Activated CD4-positive, alpha-beta T cell treated with anti-CD3 and anti-CD28 coated beads, Interleukin-2, amount 10 ng/mL, durations not matched to agents 24 days and 14 days (primary cell): ENCODE measurements at places on chromosomes 7 and 10.

- no peak overlapping the region for H3K27ac ChIP-seq
- no peak for DNase-seq
- H3K4me1 ChIP-seq, result no peaks in the 10 kb centered on the region
- no peaks in the 10 kb centered on the region for H3K27me3 ChIP-seq
These were observed 229.5 kb downstream of the CNTNAP2 start for GRCh38 chr7:146346096-146346495.

DNA sequence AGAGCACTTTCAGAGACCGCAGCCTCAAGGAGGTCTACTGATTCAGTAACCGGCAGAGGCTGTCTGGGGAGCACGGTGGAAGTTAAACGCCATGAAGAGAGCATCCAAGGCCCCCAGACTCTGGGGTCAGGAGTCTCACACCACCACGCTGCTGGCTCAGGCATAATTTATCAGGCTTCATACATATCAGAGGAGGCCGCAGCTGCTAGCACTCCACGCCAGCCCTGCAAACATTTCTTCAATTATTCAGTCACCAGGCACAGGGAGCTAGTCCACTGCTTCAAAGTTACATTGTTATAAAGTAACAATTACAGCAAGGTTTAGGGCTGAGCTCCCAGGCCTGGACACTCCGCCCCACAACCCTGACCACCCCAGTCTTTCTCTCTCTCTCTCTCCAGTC is 97.8 kb downstream of the PAXIP1 start:
- no peak overlapping the region for H3K27ac ChIP-seq
- no peaks in the 10 kb centered on the region for H3K36me3 ChIP-seq
- DNase-seq, result no peak
- no peaks in the 10 kb centered on the region for H3K4me1 ChIP-seq
- H3K4me3 ChIP-seq, result no peak overlapping the region

GRCh38 chr7:143177374-143178119 is 5.7 kb upstream of the TAS2R39 start:
- DNase-seq, result no peak
- H3K4me3 ChIP-seq, result no peak overlapping the region
- no peak overlapping the region for H3K27ac ChIP-seq
- H3K4me1 ChIP-seq, result no peaks in the 10 kb centered on the region
- H3K36me3 ChIP-seq, result no peaks in the 10 kb centered on the region

DNA sequence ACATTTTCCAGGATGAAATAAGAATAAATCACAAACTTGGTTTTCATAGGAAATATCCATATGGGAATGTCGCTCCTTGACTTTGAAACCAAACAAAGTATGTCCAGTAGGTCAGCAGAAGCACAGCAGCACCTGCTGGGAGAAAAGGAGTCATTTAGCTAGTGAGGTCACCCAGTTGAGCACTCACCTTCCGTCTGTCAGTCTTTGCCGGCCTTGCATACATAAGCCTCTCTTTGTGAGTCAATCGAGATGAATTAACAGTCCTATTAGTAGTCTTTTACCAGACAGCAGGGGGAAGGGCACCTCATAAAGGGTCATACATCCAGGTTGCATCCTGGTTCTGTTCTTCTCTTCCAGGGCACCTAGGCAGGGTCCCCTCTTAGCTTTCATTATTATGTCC is 232.5 kb upstream of the FZD1 start:
- peaks cover 4% of the 10 kb centered on the region for H3K27me3 ChIP-seq
- no peaks in the 10 kb centered on the region for H3K4me1 ChIP-seq
- H3K27ac ChIP-seq, result no peak overlapping the region
- DNase-seq, result no peak

DNA sequence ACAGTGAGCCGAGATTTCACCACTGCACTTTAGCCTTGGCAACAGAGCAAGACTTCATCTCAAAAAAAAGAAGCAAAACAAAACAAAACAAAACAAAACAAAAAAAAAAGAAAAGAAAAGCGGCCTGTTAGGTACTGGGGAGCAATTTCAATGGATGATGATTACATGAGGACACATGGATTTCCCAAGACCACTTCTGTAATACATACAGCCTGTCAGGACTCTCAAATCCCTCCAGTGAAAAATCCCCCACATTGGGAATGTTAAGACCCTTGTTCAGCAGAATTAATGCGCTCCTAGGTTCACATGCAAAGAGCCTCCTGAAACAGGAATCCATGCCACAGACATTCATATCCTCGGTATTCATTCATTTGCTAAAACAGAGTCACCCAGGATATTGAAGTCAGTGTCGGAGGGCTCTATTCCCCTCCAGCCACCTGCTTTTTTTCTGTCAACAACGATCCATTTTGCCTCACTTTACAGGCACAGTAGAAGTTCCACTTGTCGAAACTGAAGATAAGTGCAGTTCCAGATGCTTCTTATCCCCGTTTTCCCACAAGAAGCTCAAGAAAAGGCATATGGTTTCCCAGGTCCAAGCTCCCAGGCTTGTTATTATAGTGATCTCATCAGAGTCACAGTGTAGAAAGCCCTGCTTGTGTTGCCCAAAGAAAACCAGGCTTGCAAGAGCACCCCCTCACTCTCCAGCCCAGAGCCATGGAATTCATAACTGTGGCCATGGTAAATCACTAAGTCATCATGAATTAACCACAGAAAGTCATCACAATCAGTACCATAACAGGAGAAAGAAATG is 20.2 kb downstream of the SLC16A12 start:
- H3K36me3 ChIP-seq, result no peaks in the 10 kb centered on the region
- H3K4me1 ChIP-seq, result no peaks in the 10 kb centered on the region
- H3K27me3 ChIP-seq, result peaks cover 3% of the 10 kb centered on the region
- H3K4me3 ChIP-seq, result no peak overlapping the region
- DNase-seq, result no peak
